ENCODE measurements at places on chromosomes 11 and 22.

DNA sequence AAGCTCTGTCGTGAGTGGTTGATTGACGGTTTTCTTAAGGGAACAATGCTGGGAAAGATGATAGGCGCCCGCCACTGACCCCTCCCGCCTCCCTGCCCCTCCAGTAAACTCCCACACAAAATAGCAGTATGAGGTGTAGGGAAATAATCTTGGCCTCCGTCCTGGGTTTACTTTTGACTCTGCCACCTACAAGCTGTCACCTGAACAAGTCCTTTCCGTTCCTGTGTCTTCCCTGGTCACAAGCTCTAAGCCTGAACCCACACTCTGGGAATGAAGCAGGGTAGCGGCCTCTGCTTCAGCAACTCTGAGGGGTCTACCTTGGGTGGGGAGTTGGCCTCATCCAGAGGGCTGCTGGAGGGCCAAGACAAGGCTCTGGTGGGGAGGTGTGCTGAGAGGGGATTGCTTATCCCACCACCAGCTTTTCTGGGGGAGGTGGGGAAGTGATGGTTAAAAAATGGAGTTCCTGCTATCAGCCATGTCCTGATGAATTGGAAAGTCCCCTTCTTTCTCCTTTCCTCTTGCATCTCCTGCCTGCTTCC is 87.8 kb downstream of the CEP164 start:
- DNase-seq = no peak

DNA sequence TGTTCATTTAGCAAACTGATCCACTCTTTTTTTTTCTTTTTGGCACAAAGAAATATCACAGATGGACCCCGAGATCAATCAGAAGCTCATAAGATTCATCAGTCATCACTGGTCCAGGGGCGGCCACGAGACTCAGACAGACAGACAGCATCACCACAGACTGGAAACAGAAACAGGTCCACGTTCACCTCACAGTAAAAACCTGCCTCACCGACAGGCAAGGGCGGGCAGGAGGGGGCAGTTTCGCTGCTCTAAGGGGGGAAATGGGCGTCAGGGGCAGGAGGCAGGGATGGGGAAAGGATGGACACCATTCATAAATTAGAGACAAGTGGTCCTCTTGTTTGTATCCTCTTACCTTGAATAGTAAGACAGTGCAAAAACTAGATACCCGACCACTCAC is 16.5 kb downstream of the CHST1 start:
- DNase-seq = no peak

- DNase-seq = no peak
Measured at GRCh38 chr11:63530021-63530420, 6.6 kb upstream of the PLAAT4 start.

DNA sequence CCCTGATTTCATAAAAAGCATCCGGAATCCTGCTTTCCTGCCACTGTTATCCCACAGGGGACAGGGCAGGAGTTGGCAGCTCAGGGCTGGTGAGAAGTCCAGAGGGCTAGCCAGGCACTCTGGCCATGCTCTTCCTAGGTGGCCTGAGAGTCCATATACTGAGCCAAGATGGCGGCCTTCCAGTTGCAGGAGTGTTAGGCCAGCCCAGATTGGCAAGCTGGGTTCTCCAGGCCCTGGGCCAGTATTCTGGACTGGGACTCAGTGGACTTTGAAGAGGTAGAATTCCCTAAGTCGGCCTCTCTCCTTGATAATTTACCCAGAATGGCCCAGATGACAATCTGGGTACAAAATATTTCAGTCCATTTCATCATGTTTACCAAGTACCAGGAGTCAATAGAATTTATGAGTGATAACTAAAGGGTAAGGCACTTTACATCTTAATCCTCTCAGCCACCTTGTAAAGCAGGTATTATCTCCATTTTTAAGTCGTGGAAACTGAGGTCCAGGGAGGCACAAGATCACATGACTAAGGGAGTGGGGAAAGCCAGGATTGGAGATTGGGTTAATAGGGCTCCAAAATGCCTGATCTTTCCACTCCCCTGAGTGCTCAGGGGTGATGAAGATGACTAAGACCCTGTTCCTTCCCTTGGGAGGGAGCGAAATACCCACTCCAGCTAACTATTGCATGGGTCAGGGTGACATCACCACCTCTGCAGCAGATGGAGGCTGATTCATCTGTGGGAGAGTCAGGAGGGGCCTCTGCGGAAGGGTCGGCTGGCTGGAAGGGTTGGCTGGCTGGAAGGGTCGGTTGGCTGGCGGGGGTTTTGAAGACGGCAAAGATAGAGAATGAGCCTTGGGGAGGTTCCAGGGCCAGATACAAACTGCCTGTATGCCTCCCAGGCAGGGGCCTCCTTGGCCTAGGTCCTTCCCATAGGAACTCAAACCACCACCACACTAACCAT is 1.2 kb upstream of the MICALL1 start:
- no peak for DNase-seq

DNA sequence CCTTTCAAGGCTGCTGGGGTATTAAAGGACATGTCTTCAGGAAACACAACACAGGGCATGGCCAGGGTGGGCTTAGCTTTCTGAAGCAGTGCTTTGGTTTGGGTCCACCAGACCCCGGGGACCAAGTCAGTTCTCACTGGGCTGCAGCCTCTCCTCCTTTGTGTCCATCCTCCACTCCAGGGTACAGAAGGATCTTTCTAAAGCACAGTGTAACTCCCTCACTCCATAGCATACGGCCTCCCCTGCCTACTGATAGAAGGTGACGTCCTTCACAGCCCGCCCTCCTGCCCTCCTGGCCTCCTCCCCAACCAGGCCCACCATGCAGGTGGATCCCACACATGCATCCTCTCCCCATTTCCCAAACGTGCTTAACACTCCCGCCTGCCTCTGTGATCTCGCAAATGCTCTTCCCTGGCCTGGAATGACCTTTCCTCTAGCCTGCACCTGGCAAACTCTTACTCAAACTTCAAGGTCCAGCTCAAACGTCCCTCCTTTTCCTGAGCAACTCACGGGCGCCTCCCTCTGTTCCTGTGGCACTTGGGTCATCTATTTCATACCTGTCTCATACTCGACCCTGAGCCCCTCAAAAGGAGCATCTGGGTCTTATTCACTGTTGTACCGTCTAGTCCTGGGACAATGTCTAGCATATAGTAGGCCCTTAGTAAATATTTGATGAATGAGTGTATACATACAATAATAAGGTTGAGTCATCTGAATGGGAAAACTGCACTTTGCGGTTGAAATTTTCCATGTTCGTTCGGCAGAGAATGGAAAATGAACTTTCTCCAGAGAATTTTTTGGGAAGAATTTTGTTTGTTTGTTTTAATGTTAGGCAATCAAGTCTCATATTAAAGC is 187.7 kb downstream of the EFCAB6 start:
- DNase-seq = no peak

Measured in NCI-H2107 (cell line).